ENCODE measurements at places on chromosomes 11 and 22. TPM values are rescaled to one million over a fixed set of nuclear protein-coding genes. Genes with fewer than 3 reads are reported as not detected.

DNA sequence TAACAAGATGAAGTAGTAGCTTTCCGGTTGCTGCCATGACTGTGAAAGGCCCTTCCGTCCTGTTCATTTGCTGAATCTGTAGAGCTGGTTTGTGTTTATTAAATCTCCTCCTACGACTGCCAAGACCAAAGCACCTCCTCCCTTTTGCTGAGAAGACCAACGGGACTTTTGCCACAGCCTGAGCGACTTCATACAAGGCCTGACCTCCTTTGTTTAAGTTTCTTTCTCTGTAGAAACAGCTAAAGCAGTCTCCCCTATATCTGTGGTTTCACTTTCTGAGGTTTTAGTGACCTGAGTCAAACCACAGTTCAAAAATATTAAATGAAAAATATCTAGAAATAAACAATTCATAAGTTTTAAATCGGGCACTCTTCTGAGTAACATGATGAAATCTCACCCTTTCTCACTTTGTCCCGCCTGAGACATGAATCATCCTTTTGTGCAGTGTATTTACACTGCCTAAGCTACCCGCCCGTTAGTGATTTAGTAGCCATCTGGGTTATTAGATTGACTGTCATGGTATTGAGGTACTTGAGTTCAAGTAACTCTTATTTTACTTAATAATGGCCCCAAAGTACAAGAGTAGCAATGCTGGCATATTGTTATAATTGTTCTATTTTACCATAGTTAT, 119.1 kb upstream of the LRRC4C start:
- no peak for DNase-seq

PGA5 gene
- not detected for total RNA-seq

DNA sequence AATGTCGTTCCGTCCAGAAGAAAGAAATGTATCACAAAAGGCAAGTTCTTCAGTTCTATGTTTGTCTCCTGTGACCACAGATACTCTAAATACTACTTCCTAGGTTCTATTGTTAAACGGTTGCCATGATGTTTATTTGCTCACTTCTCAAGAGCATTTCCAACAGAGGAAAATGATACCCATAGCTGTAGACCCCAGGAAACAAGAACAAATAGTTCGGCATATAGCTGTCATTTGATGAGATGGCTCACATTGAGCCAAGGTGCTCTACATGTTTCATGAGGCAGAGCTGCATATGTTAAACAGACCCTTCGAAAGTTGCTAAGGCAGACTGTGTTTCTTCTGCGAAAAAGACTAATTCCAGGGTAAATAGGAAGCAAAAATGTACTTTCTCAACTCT, 15.4 kb upstream of the ANGPTL5 start:
- DNase-seq = no peak

RNF121 gene
- total RNA-seq = 28.2 TPM

GRCh38 chr22:17157714-17158113, 1.4 kb downstream of the HDHD5 start:
- DNase-seq = no peak

CBLIF gene
- not detected for total RNA-seq

DNA sequence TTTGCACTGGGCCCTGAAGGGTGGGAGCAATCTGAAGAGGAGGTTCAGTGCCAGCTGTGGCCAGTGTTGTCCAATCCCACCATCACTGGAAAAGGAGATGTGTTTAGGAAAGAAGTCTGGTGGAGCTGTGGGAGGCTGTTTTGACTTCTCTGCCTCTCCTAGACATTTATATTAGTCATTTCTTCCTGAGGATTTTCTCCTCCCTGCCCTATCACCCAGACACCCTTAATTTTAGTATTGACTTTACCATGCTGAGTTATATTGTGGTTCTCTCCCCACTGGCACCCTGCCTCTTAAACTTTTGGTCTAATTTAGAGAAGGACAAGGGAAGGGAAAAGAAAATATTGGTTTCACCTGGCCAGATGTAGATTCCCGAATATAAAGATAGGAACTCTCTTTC, 159.1 kb downstream of the WNT11 start:
- no peak for DNase-seq

GRCh38 chr11:68148071-68148805, 27.1 kb upstream of the CHKA start:
- no peak for DNase-seq

Measured in gastrocnemius medialis (tissue), 4 donors.